Stomach (tissue), 19 donors: ENCODE measurements at places on chromosomes 11 and 22. TPM values are rescaled to one million over a fixed set of nuclear protein-coding genes. Genes with fewer than 3 reads are reported as not detected.

The CDHR5 gene
- 2.9 TPM for total RNA-seq

The CCS gene
- 81.4 TPM for total RNA-seq

The NXPE1 gene
- total RNA-seq: not detected

The PHETA2 gene
- 12.9 TPM for total RNA-seq

The SHISAL1 gene
- total RNA-seq: 3.3 TPM

The NELL1 gene
- total RNA-seq: not detected
